Ascending aorta (tissue), 2 donors: ENCODE measurements at places on chromosomes 3 and 15.

DNA sequence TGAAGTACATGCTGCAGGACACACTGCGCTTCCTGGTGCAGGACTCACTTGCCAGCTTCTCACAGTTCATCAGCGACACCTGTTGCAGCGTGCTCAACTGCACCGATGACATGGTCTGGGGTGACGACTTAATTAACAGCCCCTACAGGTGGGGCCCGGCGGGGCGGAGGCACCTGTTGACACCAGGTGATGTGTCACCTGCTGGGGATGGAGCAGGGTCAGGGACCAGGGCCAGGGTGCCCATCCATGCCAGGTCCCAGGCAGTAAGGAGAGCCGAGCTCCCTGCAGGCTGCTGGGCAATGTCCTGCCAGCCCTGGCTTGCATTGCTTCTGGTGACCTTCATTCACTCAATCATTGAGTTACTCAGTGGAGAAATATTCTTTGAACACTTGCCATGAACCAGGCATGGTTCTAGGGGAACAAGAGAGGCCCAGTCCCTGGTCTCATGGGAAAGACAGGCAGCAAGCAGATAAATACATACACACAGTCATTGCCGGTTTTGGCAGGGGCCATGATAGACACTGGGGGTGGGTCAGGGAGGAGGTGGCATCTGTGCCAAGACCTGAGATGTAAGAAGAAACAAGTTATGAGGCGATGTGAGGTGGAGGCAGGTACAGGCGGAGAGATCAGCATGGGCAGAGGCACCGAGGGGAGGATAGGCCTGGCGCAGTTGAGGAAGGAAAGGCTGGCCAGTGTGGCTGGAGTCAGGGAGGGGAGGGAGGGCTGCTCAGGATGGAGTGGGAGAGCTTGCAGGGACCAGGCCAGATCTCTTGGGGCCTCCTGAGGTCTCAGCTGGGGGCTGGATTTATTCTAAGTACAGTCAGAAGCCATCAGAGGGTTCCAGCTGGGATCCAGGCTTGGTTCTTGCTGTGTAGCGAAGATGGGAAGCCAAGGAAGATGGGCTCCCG is 30.8 kb downstream of the DNAH1 start:
- DNase-seq, result peak; percentile 76

GRCh38 chr15:59329570-59330350 is 42.9 kb downstream of the MYO1E start:
- DNase-seq, result no peak

DNA sequence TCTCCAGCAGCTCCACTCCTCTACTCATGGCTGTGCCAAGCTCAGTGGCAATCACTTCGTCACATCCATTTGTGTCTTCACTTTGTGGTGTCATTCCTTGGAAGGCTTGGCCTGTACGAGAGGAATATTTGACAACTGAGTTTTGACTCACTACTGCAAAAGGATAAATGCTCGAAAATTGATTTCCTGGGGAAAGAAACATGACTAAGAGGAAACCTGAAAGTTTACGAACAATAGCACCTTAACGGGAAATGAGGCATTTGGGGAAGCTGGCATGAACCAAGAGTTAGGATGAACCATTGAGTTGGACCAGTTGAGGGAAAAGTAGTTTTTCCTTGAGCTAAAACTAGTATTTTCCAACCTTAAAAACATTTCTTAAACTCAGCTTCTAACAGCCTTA is 74.2 kb upstream of the ABHD17C start:
- no peak for DNase-seq

- peak; percentile 55 for DNase-seq
Measured at GRCh38 chr3:14871456-14872200, 52.9 kb downstream of the FGD5 start.

DNA sequence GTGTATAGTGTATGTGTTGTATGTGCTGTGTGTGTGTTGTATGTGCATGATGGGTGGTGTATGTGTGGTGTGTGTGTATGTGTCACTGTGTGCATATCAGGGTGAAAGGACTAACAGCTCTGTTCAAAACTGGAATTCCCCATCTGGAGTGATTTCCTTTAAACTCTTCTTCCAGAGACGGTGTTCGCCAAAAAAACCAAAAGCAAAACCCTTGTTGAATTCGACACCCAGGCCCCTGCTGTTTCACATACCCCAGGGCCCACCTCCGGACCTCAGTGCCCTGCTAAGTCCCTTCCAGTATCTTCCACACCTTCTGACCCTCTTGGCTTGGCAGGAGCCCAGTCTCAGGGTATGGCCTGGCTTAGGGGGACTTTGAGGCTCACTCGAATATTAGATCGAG is 44.9 kb upstream of the SEC13 start:
- no peak for DNase-seq

DNA sequence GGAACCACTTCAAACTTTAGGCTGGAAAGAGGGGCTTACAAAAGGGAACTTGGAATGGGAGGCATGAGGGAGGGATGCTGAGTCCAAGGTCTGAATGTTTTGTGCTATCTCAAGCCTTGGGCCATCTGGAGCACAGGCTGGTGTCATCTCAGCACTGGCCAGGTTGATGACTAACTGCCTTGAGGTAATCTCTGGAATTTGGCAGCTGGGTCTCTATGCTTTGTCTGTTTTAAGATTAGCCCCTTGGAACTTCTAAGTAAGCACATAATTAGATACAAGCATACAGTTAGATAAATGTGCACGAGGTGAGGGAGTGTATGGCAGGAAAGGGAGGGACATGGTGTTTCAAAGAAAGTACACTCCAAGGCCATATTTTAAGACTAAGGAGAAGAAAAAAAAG is 252.4 kb upstream of the CCDC54 start:
- no peak for DNase-seq

DNA sequence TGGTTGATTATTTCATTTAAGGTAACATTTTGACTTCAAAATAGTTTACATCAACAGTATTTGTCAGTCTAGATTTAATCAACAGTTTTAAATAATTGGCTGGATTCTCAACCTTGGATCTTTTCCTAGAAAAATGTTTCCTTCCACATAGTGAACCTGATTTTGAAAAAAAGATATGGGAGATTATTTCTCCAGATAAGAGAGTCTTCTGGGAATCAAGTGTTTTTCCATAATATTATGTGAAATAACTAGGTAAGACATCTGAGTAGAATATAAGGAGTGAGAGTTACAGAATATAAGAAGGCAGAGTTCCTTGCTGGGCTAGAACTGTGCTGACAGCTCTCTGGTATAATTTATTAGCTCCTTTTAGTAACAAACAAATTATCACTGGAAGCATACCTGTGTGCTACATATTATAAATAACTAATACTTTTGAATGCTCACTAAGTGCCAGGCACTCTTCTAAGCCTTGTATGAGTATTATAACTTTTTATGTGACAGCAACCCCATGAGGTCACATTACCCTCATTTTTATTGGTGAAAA is 18.8 kb upstream of the TNFSF10 start:
- DNase-seq, result no peak

DNA sequence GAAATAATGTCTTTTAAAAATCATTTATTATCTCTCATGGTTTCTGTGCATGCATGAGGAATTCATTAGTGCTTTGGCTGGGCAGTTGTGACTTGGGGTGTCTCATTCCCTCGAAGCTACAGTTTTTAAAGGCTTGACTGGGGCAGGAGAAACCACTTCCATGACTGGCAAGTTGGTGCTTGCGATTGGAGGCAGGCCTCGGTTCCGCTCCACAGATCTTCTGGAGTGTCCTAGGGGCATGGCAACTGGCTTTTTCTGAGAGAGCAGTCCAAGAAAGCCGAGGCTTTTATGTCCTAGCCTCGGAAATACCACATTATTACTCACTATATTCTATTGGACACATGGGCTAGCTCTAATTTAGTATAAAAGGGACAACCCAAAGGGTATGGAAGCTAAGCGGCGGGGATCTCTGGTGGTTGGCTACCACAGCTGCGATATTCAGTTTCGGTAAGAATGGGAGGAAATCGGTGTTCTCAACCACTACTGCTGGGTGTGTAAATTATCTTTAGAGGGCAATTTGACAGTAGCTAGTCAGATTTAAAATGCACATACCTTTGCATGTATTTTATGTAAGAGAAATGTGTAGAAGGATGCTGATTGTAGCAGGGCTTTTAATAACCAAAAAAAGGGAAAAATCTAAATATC is 48.8 kb upstream of the TOP2B start:
- DNase-seq, result no peak

- no peak for DNase-seq
Measured at GRCh38 chr15:39869254-39869653, 50.8 kb downstream of the GPR176 start.

DNA sequence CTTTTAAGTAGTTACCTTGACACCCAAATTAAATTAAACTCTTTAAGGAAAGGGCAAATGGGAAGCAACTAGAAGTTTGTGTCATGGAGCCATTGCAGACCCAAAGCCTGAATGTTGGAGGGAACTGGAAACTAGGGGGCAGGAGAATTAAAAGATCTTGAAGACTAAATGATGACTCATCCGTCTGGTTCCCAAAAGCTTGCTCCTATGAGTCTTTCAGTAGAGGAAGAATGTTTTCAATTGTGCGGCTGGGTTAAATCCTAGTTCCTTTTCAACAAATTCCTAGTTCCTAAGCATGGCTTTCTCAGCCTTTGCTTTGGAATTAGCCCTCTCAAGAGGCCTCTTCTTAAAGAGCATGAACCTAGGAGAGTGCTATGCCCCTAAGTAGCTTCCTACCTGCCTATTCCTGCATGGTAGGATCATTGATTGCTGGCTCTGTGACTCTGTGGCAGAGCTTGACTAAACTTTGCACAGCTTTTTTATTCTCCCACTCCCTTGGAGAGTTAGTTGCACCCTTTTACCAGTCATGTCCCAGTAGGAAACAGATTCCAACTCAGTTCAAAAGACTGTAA is 17.7 kb downstream of the CLEC3B start:
- no peak for DNase-seq

- DNase-seq, result no peak
Measured at GRCh38 chr3:46065750-46066256, 38.5 kb upstream of the XCR1 start.

DNA sequence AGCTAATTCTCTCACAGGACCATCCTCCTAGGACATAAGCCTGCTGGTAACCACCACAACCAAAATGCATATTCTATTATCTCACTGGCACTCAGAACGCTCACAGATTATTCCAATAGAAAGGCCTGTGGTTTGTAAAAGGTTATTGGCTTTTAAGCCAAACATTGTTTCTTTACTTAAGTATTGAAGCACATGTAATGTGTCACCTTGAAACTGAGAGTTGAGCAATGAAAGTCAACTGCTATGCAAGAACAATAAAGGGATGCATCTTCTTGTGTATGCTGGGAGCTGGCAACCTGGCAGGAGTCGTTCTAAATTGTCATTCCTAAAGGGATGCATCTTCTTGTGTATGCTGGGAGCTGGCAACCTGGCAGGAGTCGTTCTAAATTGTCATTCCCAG is 298.6 kb upstream of the DNAJC19 start:
- no peak for DNase-seq

DNA sequence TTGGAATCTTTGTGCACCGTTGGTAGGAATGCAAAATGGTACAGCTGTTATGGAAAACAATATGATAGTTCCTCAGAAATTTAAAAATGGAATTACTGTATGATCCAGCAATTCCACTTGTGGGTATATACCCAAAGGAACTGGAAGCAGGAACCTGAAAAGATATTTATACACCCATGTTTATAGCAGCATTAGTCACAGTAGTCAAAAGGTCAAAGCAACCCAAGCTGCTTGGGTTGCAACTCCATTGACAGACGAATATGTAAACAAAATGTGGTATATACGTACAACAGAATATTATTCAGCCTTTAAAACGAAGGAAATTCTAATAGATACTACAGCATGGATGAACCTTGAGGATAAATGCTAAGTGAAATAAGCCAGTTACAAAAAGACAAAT is 35.0 kb upstream of the CAPN3 start:
- DNase-seq, result no peak

GRCh38 chr3:184479426-184480126 is 82.0 kb upstream of the EPHB3 start:
- DNase-seq, result no peak

DNA sequence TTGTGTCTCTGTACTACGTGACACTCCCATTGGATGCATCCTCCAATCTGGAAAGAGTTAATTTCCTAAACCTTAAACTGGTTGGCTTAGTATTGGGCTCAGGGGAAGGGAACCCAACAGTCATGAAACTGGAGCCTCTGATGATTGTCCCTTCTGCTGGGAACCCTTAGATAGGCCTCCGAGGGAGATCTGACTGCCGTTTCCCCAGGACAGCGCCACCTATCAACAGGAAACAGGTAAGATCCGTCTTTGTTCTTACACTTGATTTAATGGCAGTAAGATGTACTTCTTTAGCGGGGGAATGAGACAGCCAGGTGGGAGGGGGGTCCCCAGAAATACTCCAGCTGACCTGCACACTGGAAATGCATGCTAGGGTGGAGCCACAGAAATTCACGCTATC is 1749.6 kb downstream of the SI start:
- no peak for DNase-seq

DNA sequence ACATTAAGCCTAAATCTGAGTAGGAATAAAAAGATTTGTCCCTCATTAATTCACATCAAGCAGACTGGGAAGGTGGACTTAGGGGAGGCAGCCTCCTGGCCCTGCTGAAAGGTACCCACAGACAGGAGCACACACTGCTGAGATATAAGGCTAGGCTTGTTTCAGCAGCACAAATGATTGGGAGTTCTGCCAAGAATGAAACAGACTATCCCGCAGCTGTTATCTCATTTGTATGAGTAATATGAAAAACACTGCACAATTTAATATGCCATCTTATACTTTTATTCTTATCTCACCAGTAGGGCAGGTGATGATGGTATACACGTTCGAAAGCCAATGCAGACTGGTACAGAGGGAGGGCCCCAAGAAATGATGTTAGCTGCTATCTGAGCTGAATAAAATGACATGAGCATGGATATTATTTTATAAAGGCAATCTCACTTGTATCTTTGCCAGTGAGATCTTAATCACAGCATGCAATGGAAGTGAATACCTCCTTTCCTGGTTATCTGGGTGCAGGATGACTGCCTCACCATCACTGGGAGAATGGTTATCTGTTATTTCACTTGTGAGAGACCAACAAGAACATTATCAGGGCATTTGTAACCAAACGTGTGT is 258.7 kb upstream of the PPP2R3A start:
- no peak for DNase-seq

DNA sequence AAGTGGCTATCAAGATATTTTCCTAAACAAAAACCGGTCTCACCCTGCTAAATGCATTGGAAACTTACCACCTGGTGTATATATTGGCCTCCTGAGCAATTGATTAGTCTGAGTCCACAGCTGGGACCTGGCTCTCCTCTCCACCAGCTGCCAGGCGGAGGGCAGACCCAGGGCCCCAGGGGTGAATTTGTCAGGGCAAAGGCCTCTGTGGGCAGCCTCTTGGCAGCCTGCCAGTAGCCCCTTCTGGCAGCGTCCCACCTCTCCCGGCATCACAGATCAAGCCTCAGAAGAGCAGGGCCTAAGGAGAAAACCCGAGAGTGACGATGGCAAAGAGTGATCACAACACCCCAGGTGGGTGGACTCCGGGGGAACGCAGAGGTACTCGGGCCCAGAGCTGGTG is 43.0 kb upstream of the IDH2 start:
- DNase-seq, result no peak

GRCh38 chr3:196327405-196327804 is 9.4 kb upstream of the DYNLT2B start:
- DNase-seq, result no peak

- DNase-seq, result no peak
Measured at GRCh38 chr3:113758389-113759024, 11.7 kb downstream of the ATP6V1A start.
